Amniotic stem cell (primary cell): ENCODE measurements at places on chromosomes 11 and 22.
A peak's percentile ranks its signal among the peaks of the same experiment; 100 is the strongest.

GRCh38 chr11:32891657-32892354 lies 805 bp upstream of the QSER1 start:
- no peak for DNase-seq

DNA sequence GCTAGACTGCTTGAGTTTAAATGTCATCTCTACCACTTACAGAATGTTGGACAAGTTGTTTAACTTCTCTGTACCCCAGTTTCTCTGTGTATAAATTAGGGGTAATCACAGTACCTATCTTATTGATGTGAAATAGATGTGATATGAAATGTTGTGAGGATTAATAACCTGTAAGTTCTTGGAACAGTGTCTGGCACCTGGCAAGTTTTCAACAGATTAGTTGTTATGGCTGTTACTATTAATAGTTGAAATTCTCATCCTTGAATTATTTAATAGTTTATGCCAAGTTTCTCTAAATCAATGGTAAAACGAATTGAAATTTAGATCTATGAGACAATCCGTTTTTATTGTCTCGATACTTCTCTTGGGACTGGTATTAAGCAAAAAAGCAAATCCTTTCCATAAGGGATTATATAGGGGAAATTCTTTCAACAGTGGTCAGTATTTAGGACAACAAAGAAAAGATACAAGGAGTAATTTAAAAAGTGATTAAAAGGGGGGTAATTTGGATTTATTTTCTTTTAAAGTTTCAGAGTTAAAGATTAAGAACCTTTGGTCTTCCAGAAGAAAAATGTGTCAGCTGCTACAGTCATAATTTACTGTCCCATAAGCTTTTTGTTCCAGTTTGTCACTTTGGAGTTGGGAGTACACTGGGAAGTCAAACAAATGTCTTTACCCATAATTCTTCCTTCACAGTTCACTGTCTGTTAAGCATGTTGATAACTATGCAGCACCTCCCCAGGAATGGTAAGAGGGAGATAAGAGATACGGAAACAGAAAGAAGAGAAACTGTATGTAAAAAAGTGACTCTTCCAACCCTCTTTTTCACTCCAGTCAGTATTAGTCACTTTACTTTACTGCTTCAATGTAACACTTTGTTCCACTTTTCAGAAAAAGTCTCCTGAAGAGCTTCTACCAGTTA lies 13.2 kb downstream of the PDE3B start:
- no peak for DNase-seq

DNA sequence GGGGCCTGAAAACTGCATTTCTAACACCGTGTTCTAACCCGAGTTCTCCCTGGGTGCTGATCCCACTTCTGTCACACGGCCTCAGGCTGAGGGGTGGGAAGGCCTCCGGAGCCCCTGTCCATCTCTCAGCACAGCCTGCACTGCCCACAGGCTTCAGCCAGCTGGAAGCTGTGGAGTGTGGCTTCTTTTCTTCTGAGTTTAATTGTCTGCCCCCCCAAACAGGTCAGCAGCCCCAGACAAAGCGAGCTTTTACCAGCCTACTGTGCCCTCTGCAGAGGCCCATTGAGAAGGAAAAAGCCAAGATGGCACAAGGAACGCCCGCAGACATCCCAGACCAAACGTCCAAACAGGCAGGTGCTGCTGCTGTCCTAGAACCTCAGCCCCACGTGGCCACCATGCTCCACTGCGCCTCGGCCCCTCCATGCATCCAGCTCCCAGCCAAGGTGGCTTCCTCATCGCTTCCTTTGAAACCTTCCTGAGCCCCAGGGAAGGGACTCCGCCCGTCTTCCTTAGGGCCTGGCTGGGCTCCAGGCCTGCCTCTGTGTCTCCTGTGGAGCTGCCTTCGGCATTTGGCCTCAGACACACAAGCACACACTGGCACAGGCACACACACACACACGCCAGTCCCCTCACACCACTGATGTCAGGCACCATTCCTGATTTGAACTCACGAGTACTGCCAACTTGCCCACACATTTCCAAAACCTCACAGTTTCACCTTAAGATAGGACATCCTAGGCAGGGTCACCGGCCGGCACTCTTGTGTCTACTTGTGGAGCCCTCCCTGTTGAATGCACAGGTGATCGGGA lies 1.7 kb downstream of the MOB2 start:
- DNase-seq, result no peak

GRCh38 chr11:83845797-83846196 lies 559.6 kb upstream of the CCDC90B start:
- DNase-seq, result no peak

DNA sequence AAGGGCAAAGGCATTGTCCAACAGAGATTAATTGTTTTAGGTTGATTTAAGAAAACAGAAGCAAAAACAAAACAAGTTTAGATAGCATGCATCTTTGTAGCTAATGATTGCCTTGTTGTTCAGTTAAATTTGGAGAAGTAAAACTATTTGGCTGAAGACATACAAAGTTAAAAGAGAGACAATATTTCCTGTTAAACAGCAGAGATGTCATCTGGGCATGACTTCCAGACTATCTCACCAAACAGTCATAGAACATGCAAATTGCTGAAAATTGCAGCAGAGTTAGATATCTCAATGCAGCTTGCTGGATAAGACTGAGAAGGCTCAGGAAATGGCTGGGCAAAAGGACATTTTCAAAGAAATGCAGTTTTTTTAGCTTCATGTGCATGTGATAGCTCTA lies 57.5 kb upstream of the PDGFD start:
- DNase-seq, result no peak

DNA sequence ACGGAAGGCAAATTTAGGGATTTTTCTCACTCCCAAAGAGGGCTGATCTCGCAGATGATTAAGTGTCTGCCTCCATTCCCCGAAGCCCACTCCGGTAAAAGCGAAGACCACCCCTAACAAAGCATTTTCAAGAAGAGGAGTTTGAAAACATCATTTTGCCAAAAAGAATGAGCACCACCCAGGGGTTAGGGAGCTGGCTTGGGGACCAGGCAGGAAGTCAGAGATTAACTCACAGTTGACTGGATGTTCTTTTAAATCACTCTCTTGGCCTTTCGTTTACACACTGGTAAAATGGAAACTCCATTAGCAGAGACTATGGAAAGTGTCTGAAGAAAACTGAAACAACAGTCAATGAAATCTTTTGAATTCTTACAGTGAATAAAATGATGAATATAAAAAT lies 7.9 kb upstream of the TRIM44 start:
- DNase-seq, result no peak

DNA sequence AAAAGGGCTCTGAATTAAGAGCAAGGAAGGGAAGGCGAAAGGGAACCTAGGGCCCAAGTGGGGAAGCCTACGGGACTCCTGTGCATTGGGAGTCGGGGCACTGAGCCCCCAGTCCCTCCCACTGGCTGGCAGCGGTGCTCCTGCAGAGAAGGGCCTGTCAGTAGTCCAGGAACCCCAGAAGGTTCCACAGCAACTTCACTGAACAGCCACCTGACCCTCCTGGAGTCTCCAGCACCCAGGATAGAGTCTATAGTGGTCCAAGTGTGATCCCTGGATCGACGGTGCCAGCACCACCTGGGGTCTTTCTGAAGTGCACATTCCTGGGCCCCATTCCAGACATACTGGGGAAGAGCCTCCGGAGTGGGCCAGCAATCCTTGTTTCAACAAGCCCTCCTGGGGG lies 100.0 kb upstream of the B3GAT1 start:
- no peak for DNase-seq

DNA sequence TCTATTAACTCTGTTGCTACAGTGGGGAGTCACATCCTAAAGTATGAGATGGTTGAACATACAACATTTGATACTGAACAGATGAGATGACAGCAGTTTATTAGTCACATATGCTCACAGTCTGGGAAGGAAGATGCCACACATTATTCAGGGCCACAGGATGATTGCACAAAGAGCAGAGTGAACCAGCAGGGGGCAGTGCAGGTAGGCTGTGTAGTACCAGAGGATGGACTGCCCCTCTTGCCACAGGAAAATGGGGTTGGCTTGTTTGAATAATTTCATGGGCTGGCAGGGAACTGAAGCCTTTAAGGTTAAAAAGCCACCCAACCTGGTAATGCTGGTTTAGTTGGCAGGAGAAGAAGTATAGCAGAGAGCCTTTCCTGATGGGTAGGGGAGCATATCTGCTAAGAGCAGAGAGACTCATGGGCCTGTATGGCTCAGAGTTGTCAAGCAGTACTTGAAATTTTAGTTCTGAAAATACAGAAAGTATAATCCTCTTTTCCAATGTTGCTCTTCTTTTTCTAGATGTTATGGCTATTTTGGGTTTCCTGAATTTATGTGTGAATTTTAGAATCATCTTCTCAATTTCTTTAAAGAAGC lies 180.4 kb upstream of the B3GAT1 start:
- no peak for DNase-seq

- DNase-seq, result no peak
Observed at GRCh38 chr11:117820071-117820470, 4.5 kb downstream of the FXYD2 start.

GRCh38 chr11:22192289-22192641 lies 620 bp upstream of the ANO5 start:
- no peak for DNase-seq

- no peak for DNase-seq
Observed at GRCh38 chr22:35593891-35594470, 23.1 kb downstream of the MB start.

DNA sequence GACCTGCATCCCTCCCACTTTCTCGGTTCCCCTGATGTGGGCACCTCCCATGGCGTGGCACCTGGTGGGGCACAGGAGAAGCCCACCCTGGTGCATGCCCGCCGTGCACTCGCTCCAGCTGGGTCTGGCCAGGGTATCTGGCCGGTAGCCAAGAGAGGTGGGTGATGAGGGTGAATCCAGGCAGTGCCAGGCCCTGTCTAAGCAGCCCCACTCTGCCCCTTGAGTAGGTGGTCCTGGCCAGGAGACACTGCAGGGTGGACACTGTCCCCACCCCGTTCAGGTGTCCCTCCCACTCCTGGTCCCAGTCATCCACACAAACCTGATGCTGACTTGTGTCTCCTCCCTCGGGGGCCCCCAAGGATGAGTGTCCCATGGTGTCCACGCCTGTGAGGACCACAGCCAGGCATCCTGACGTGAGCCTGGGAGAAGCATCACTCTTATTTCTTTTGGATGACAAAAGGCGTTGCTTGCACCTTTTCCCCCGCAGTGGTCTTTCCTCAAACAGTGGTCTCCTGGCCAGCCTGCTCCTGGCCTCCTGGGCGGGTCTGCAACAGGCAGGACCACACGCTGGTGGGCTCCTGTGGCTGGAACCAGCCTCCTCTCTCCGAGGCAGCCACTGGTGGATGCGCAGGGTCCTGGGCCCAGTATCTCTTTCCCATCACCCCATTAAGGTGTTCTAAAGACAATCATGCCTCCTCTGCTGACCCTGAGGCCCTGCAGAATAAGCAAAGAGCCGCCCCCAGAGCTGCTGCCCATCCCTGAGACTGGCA lies 922.3 kb downstream of the BRD1 start:
- DNase-seq, result no peak

- DNase-seq, result no peak
Observed at GRCh38 chr22:19114984-19115552, 7.1 kb downstream of the DGCR2 start.

DNA sequence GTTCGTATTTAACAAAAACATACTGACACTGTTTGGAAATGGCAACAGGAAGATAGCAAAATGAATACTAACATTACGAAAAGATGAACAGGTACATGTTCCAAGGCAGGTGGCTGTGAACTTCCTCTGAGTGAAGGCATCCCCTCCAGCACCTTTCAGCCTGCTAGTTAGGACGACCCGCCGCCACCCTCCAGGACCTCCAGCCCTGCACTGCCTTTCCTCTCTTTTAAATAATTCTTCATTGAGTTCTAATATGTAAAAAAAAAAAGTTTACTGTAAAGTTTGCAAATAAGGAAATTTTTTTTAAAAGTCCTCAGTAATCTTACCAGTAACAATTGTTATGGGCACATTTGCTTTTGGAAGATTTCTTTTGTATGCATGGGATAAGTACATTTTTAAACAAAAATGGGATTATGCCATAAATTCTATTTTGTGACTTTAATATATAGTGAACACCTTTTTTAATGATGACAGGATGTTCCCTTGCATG lies 6.0 kb downstream of the NEAT1 start:
- DNase-seq, result no peak

- no peak for DNase-seq
Observed at GRCh38 chr11:102924851-102925380, 30.6 kb downstream of the MMP13 start.

DNA sequence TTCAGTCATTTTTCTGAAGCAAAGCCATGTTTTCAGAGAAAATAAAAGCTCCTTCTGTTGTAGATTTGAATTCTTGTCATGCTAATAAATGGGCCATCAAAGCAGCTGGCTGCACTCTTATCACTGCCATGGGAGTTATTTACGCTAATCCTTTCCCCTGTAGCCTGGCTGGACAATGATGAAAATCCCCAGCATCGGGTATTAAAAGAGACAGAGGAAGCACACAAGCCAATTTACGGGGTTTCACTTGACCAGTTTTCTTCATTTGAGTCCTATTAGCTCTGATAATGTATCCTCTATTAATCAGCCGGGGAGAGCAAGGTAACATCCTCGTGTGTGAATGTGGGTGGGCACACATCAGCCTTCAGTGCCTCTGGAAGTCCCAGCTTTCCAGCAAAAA lies 470.2 kb upstream of the API5 start:
- DNase-seq, result no peak

- DNase-seq, result no peak
Observed at GRCh38 chr11:637333-637592, 194 bp downstream of the DRD4 start.

GRCh38 chr11:30328681-30329080 lies 5.8 kb downstream of the ARL14EP start:
- DNase-seq, result no peak

- peak; percentile 56 for DNase-seq
Observed at GRCh38 chr11:27158456-27159334, 118.1 kb downstream of the BBOX1 start.

GRCh38 chr11:10326012-10326964 lies 21.4 kb downstream of the ADM start:
- DNase-seq, result no peak

- peak; percentile 2 for DNase-seq
Observed at GRCh38 chr11:32706985-32707741, 87.3 kb downstream of the CCDC73 start.

GRCh38 chr22:47401976-47402770 lies 639.7 kb downstream of the TBC1D22A start:
- no peak for DNase-seq

GRCh38 chr11:10716122-10716521 lies 22.6 kb upstream of the IRAG1 start:
- no peak for DNase-seq

DNA sequence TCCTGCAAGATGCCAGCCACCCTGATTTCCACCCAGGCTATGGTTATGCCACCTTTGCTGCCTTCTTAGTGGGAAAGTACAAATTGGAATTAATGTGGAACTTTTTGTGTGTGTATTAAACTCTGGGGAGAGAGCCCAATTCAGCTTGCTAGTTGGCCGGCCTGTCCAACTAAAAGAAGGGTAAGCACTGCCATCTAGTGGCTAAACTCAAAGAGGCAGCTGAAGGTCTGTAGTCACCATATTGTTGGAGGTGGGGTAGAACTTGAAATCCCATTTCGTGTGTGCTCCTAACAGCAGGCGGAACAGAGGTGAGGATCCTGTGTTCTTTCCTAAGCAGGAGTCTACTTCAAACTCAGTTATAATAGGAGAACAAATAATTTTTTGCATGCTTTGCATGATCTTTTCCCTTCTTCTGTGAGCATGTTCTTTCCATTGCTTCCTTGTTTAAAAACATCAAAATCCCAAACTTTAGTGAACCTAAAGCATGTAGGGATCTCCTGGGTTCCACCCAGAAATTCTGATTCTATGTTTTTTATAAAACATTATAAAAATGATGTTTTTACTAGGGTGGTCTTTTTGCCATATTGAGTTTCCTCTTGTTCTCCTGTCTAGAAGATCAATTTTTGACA lies 138.8 kb upstream of the SORL1-AS1 start:
- peak; percentile 66 for DNase-seq
